ENCODE measurements at places on chromosomes 3 and 15. TPM values are rescaled to one million over a fixed set of nuclear protein-coding genes. Genes with fewer than 3 reads are reported as not detected.

DNA sequence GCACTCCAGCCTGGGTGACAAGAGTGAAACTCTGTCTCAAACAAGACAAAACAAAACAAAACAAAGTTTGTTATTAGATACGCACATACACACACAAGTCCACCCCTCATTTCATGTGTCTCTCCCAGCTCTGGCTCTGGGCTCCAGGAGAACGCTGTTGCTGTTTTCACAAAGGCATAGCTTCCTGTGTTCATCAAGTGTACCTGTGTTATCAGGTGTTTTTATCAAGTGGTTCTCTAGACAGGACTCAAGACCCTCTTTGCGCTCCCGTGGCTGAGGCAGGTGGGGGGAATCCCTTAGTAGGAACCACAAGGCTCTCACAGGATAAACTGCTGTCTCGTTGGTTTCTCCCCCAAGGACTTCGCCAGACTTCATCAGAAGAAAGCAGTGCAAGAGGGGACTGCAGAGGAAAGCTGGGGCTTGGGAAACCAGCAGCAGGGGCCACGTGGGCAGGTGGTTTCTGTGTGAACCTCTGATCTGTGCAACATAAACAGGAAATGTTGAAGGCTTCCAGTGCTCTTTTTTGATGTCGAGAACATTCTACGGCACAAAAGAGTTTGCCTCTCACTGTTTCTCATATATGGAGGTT is 6.9 kb upstream of the PPP1R2 start:
- H3K27ac ChIP-seq = peak overlapping the region; percentile 92
- H3K36me3 ChIP-seq = peaks cover 7% of the 10 kb centered on the region
- H3K27me3 ChIP-seq = no peaks in the 10 kb centered on the region
- peak; percentile 89 for DNase-seq

GRCh38 chr15:55872471-55872870 is 120.9 kb downstream of the NEDD4 start:
- H3K27me3 ChIP-seq = no peaks in the 10 kb centered on the region
- no peak overlapping the region for H3K4me3 ChIP-seq
- no peaks in the 10 kb centered on the region for H3K36me3 ChIP-seq
- no peak overlapping the region for H3K27ac ChIP-seq
- H3K4me1 ChIP-seq = peaks cover 3% of the 10 kb centered on the region
- DNase-seq = no peak

- DNase-seq = no peak
- H3K4me3 ChIP-seq = no peak overlapping the region
- H3K4me1 ChIP-seq = peaks cover 6% of the 10 kb centered on the region
Observed at GRCh38 chr3:187941848-187942194, 196.6 kb upstream of the BCL6 start.

The CCDC50 gene
- total RNA-seq = 22.0 TPM

The PPP1R14D gene
- total RNA-seq = not detected

DNA sequence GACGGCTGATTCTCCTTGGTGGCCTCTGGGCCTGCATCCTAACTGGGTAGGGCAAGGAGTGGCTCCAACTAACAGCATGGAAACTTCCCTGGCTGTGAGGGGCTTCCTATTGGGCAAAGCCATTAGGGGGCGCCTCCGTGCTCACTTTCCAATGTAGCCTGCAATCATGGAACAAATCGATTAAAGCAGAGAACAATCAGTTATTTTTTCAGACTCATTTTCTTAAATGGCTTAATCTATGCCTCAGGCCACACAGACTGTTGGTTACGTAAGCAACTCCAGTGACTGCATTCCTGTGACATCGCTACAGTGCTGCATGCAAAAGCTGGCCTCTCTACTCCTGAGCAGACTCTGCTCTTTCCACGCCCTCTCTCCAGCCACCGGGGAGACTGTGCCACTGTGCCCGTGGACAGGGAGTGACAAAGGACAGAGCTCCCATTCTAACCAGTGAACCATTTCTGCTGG is 278.9 kb downstream of the KLF13 start:
- H3K27me3 ChIP-seq = peaks cover 38% of the 10 kb centered on the region
- no peak overlapping the region for H3K4me3 ChIP-seq
- no peak for DNase-seq
- H3K4me1 ChIP-seq = no peaks in the 10 kb centered on the region

DNA sequence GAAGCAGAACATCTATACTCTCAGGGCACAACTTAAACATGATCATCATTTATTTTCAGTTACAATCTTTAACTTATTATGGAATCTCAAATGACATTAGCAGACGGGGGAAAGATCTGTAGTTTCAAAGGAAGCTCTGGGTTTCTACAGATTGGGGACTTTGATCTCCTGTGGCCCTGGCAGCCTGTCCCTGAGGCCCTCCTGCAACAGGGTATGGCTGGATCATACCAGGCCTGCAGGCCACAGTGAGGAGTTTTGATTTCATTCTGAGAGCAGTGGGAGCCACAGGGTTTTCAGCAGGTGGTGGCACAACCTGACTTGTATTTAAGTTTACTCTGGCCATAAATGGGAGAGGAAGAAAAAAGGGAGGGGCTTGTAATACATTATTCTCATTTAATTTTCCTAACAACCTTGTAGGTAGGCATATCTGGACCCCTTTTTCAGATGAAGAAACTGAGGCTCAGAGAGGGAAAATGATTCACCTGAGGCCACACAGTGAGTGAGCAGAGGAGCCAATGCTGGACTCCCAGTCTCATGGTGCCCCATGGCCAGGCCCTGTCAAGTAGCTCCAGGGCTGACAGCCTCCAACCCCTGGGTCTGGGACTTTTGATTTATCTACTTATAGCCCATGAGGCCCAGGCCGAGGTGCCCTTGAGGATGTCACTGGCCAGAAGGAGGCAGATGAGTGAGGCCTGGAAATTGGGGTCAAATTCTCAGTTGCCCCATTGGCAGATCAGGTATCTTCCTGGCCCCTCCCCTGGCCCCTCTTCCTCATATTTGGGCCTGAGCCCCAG is 71.0 kb downstream of the ATP2B2 start:
- H3K27ac ChIP-seq = no peak overlapping the region
- H3K27me3 ChIP-seq = no peaks in the 10 kb centered on the region
- DNase-seq = no peak
- peaks cover 25% of the 10 kb centered on the region for H3K4me1 ChIP-seq

DNA sequence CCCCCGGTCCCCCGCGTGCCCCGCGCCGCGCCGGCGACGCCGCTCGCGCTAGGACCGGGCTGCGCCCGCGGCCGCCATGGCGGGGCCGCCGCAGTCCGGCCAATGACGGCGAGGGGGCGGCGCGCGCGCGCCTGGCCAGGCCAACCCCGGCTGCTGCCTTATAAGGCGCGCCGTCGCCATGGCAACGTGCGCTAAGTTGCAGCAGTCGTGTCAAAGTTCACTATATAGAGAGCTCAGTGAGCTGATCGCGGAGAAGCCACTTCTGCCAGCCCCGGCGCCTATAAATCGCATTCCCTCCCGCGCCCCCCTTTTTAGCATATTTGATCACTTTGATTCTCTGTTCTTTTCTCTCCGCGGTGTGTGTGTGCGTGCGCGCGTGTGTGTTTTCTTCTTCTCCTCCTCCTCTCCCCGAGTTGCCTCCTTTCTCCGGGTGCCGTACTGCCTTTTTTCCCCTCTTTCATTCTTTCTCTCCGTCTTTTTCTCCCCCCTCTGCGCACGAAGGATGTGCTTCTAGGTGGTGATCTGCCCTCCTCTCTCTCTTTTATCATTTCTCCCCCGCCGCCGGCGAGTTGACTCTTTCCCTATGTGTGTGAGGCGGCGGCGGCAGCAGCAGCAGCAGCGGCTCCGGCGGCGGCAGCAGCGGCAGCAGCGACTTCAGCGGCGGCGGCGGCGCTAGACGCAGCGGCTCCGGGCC is at the start of gene NR2F2:
Gene NR2F2, plus strand, starts transcription at position 251 of the 694 bp plus-strand sequence. CDS start 1,406 bp downstream, outside the sequence.
- H3K4me1 ChIP-seq = peaks cover 7% of the 10 kb centered on the region
- H3K36me3 ChIP-seq = peaks cover 5% of the 10 kb centered on the region
- H3K27ac ChIP-seq = peak within 1 kb of the TSS; percentile 85
- DNase-seq = peak; percentile 43
- peak within 1 kb of the TSS; percentile 68 for H3K4me3 ChIP-seq
- peaks cover 82% of the 10 kb centered on the region for H3K27me3 ChIP-seq

DNA sequence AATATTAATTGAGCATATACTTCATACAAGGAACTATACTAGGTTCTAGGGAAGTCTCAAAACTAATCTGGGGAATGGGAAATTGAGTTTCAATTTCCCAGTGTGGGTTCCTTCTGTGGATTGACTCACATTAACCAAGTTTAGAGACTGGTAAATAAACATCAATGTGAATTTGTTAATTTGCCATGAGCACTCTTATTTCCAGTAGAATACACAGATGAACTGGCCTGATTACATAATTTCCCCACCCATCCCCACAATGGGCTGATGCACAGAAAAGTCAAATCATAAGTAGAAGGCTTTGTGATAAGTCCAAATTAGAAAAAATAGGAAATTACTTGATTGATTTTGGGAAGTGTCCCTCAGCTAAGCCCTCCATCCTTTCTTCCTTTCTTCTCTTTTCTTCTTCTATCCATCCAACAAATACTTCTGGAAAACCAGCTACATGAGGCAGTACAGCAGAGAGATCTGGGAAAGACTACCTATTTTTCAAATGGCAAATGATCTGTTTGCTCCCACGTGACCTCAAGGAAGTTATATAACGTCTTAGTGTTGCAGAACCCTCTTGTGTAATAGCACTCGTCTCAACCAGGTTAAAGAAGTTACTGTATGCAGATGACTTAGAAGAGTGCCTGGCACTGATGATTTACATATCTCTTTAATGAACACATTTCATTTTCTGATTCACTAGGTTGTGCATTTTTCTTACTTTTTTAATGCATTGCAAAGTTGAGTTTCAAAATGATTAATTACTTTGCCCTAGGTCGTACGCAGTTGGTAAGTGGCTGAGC is 312.3 kb downstream of the SV2B start:
- peaks cover 6% of the 10 kb centered on the region for H3K36me3 ChIP-seq
- peaks cover 20% of the 10 kb centered on the region for H3K4me1 ChIP-seq
- no peak for DNase-seq
- peaks cover 33% of the 10 kb centered on the region for H3K27me3 ChIP-seq

GRCh38 chr15:62989366-62990055 is 53.0 kb upstream of the TPM1 start:
- no peak for DNase-seq
- no peak overlapping the region for H3K27ac ChIP-seq
- H3K4me3 ChIP-seq = no peak overlapping the region
- no peaks in the 10 kb centered on the region for H3K36me3 ChIP-seq
- H3K27me3 ChIP-seq = peaks cover 22% of the 10 kb centered on the region
- H3K4me1 ChIP-seq = no peaks in the 10 kb centered on the region

- H3K4me1 ChIP-seq = no peaks in the 10 kb centered on the region
- no peaks in the 10 kb centered on the region for H3K36me3 ChIP-seq
- H3K4me3 ChIP-seq = no peak overlapping the region
- H3K27ac ChIP-seq = no peak overlapping the region
- H3K27me3 ChIP-seq = no peaks in the 10 kb centered on the region
- no peak for DNase-seq
Observed at GRCh38 chr3:117708601-117709000, 999.0 kb downstream of the TUSC7 start.

Measured in activated CD4-positive, alpha-beta T cell treated with anti-CD3 and anti-CD28 coated beads, Interleukin-2, amount 10 ng/mL, durations not matched to agents 7 days and 5 days (primary cell).